Skin of body (tissue), 3 donors: ENCODE measurements at places on chromosomes 4 and X. TPM values are rescaled to one million over a fixed set of nuclear protein-coding genes. Genes with fewer than 3 reads are reported as not detected.

- no peak for DNase-seq
Measured at GRCh38 chr4:67576059-67576466, 17.5 kb downstream of the STAP1 start.

- DNase-seq = no peak
Measured at GRCh38 chrX:118975831-118976598, 1.6 kb downstream of the LONRF3 start.

DNA sequence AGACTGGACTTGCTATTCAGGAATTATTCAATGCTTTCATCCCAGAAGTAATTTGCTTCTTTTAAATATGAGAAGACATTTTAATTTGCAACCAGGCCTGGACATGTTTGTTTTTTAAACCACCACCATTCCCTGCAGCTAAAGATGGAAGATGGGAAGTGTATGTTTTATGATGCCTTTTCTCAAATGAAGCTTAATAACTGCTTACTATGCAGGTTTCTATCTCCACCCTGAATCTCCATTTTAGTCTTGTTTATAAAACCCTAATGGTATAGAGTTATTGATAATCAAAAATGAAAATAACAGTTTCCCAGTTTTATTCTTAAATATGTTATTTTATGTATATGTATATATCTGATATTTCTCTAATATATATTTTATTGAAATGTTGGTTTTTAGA is 418.9 kb downstream of the C4orf33 start:
- no peak for DNase-seq

GRCh38 chr4:89114100-89114499 is 2.8 kb downstream of the TIGD2 start:
- no peak for DNase-seq

Gene TLR10
- total RNA-seq = 0.59 TPM

DNA sequence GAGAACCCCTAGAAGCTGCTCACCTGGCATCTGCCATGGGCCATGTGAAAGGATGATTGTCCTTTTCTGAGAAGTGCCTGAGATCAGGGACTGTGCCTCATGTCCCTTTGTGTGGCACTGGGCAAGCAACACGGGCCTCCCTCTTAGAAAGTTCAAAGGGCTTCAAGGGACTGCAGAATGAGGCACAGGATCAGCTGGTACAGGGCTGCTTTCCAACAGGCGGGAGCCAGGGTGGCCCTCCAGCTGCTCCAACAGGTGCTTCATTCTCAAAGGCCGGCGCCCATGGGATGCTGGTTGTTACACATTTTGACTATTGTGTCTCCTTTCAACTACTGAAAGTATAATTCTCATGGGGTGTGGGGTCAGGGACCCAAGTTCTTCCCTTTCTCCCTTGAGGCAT is 114.7 kb downstream of the ENPP6 start:
- no peak for DNase-seq
